ENCODE measurements at places on chromosomes 16 and 17.

GRCh38 chr16:64092271-64092670, 1029.6 kb downstream of the CDH11 start:
- no peak for DNase-seq

- no peak for DNase-seq
Measured at GRCh38 chr16:8852534-8852933, 16.3 kb downstream of the CARHSP1 start.

DNA sequence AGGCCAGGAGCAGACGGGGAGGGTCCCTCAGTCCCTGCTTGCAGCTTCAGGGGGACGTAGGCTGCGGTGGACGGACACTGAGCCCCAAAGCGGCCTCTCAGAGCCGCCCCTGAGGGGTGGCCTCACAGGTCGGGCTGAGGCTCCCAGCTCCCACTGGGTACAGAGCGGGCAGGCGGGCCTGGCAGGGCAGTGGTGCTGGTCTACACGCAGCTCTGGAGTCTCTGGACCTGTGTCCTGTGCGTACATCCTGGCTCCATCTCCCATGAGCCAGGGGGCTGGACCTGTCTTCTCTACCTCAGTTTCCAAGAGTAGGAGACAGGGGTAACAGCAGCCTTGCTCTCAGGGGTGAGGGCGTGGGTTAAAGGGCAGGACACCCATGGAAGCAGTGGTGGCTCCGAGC, 1.7 kb downstream of the DPEP1 start:
- DNase-seq: no peak

- no peak for DNase-seq
Measured at GRCh38 chr17:6753006-6753445, 2.8 kb upstream of the XAF1 start.

DNA sequence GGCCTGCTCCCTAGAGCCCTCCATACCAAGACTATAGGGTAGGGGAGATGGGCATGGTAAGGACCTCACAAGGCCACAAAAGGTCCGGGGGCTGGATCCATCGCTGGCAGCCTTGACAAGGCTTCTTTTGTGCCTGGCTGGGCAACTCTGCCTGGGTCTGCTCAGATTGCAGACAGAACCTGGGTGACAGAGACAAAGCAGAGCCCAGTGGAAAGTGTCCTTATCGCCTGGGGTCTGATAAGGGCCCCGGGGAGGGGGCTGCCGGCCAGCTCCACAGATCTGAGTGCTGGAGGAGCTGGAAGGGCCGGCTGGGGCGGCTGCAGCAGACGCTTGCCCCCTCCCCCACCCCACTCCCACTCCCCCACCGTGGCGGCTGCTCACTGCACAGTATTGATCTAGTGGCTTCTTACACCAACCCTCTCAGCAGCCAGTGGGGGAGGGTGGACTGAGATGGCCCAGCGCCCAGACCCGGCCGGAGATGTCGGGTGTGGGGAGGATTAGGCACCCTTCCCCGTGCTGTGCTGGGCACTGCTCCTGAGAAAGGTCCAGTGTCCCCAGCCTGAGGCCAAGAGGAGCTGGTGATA, 7.2 kb downstream of the MMP15 start:
- DNase-seq: peak; percentile 86

- no peak for DNase-seq
Measured at GRCh38 chr17:68401288-68401687, 56.0 kb downstream of the WIPI1 start.

GRCh38 chr16:88698646-88699045, 7.6 kb downstream of the RNF166 start:
- DNase-seq: no peak

DNA sequence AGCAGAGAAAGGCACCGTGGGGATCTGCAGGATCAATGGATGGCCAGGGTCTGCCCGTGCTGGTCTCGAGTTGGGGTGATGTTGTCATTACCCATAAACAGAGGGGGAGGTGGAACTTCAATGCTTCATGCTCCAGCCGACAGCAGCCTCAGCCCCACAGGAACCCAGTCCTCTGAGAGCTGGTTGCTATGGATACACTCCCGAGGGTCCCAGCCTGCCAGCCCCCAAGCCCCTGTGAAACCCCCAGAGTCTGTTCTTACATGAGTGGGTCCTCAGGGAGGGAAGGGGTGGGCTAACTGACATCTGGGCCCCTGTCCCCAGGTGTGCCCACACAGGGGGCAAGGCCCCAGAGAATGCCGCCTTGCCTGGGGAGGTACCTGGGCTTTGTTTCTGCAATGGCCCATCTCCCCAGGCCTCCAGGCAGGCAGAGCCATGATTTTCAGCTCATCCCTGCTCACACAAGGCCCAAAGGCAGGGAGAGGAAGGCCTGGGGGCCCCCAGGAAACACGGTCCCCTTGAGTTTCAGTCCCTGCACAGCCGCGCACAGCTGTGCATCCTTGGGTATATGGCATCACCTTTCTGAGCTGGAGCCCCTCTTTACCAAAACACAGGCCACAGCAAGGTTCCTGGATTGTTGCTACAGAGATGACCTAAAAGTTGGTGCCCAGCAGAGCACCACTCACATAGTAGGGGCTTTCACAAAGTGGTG, 223.7 kb downstream of the ZNF423 start:
- DNase-seq: no peak

- no peak for DNase-seq
Measured at GRCh38 chr17:58246104-58246740, 7.8 kb downstream of the LPO start.

GRCh38 chr17:42944211-42944610, 20.0 kb downstream of the AARSD1 start:
- DNase-seq: no peak

GRCh38 chr16:11618107-11618717, 31.5 kb upstream of the LITAF start:
- no peak for DNase-seq

DNA sequence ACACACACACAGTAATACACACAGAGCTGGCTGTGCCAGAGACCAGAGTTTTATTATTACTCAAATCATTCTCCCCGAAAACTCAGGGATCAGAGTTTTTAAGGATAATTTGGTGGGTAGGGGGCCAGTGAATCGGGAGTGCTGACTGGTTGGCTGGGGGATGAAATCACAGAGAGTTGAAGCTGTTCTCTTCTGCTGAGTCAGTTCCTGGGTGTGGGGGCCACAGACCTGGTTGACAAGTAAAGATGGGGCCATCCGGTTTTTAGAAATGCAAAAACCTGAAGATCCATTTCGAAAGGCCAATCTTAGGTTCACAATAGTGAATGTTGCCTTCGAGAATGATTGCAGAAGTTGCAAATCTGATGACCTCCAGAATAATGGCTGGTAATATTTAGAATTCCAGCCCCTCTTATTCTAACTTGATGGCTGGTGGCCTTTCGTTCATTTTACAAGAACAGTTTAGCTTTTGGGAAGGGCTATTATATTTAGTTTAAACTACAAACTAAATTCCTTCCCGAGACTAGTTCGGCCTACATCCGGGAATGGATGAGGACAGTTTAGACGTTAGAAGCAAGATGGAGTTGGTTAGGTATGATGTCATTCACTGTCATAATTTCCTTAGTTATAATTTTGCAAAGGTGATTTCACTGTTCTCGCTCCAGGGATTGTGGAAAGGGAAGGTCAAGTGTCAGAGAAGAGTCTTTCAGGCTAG, 123.2 kb downstream of the KCNJ18 start:
- no peak for DNase-seq

DNA sequence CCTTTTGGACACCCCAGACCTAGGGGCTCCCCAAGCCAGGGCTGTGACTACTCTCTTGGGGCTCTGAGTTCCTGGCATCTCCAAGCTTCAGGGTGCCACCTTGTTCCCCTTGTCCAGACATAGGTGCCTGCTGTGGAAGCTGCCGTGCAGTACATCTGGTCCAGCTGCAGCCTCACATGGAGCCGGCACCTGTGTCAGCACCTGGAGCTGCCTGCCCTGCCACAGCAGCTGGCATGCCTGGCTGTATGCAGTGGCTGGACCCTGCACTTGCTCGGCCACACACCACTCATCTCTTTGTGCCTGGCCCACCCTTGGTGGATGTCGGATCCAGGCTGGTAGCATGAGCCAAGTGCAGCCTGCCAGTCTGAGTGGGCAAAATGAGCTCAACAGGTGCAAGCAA, 775.8 kb downstream of the CDH11 start:
- DNase-seq: no peak

DNA sequence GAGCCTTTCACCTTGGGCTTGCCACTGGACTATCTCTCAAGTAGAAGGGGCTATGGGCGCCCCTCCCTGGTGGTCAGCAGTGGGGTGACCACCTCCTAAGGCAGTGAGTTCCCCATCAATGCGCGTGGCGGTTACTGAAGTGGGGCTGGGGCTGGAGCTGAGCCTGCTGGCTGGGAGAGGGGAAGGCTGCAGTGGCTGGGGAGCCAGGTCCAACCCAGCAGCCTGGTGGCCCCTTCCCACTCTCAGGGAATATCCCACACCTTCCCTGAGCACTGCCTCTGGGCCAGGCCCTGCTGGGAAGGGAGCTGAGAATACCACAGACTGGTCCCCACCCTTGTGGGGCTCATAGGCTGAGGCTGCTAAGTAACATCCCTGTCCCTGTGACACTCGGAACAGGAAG, 19.8 kb upstream of the MPRIP start:
- peak; percentile 46 for DNase-seq

DNA sequence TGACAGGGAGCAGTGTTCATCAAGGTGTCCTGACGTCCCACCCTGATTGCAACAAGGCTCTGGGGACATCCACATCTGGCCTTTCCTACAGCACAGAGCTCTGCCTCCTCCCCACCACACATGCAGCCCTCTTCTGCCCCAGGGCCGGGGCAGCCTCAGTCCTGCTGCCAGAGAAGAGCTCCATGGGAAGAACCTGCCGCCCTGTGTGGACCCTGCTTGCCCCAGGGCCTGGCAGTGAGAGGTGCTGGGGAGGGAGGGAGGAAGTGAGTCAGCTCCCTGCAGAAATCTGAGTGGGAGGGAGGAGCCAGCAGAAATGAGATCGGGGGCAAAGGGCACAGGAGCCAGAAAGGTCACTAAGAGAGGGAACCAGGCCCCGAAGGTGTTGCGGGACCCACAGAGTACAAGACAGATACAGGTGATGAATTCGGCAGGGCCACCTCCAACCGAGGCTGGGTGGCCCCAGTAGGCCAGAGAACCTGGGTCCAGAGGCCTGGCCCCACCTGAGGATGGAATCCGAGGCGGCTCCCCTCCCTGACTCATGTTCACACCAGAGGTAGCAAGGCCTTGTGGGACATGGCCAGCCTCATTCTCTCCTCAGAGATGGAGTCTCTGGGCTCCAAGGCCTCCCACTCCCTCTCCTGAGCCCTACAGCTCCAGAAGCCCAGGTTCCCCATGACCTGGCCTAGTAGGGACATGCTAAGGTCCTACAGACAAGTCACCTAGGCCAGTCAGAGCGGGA, 24.8 kb downstream of the MYO18A start:
- peak; percentile 78 for DNase-seq

GRCh38 chr17:31740611-31741082, 118.4 kb downstream of the COPRS start:
- DNase-seq: no peak

GRCh38 chr17:4220655-4221054, 43.1 kb downstream of the ANKFY1 start:
- no peak for DNase-seq

GRCh38 chr17:32117399-32117798, 24.9 kb upstream of the RHOT1 start:
- no peak for DNase-seq

DNA sequence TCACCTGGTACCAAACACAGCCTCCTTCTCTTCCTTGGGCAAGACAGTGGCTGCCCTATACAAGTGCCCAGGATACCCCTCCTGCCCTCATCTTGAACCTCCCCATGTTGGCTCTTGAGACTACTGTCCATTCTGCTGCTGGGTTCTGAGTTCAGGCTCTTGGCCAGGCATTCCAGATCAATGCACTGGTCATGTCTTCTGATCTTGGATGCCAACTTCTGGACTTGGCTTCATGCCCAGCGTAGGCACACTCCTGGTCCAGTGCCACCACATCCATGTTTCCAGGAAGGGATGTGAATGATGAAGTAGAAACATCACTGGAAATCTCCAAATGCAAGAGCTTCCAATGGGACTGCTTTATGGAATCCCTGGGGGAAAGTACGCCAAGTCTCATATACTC, 51.5 kb downstream of the DYNLRB2 start:
- DNase-seq: no peak
